ENCODE measurements at places on chromosomes 16 and 17.

GRCh38 chr17:44061446-44061845 lies 5.0 kb downstream of the LSM12 start:
- DNase-seq: no peak

DNA sequence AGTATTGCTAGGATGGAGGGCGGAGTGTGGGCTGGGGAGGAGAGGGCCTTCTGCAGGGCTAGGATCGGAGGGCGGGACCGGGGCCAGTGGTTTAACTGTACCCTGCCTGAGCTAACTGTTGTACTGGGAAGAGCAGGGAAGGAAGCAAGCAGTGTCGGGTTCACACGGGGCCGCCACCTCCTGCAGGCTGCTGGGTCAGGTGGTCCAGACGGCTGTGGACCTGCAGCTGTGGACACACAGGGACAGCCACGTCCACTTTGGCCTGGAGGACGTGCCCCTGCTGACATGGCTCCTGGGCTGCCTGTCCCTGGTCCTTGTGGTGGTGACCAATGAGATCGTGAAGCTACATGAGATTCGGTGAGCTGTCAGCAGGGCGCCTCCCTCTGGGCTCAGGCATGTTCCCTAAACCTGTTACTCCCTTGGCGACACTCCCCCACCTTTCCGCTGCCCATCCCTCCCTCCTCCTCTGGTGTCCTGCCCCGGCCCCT lies 16.6 kb downstream of the CASKIN2 start:
- DNase-seq: no peak

DNA sequence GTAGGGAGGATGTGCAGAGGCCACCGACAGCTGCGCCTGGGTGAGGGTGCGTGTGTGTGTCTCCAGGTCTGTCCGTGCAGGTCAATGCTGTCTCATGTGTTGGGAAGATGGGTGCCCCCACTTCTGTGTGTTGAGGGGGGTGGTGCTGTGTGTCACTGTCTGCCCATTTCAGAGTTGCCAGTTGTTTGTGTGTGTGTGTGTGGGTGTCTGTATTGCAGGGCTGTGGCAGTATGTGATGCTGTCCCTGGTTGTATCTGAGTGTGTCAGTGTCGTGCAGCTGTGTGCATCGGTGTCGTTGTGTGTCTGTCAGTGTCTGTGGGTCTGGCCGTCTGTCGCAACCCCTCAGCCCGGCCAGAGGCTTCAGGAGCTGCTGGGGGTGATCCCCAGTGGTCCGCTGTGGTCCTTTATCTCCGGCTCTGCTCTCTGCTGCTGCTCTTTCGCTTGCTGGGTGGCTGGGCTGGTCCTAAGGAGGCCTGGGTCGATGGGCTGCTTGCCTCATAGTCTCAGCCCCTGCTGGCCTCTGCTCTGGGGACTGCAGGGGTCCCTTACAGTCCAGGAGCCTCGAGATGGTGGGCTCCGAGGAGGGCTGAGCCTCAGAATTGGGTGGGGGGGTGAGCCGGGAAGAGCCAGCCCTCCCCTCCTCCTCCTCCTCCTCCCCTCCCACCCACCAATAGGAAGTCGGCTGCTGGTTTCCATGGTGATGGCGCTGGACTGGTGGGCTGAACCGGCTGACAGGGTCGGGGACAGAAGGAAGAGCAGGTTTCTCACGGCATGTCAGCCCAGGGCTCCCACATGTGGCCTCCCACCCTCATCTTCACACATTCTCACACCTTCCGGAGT lies at the start of gene TSPOAP1:
TSPOAP1 (minus strand) TSS at position 601 of the 840 bp plus-strand sequence. CDS start 875 bp downstream, outside the sequence.
- peak; percentile 88 for DNase-seq

- no peak for DNase-seq
Measured at GRCh38 chr17:79615446-79615845, 4.6 kb upstream of the RBFOX3 start.

DNA sequence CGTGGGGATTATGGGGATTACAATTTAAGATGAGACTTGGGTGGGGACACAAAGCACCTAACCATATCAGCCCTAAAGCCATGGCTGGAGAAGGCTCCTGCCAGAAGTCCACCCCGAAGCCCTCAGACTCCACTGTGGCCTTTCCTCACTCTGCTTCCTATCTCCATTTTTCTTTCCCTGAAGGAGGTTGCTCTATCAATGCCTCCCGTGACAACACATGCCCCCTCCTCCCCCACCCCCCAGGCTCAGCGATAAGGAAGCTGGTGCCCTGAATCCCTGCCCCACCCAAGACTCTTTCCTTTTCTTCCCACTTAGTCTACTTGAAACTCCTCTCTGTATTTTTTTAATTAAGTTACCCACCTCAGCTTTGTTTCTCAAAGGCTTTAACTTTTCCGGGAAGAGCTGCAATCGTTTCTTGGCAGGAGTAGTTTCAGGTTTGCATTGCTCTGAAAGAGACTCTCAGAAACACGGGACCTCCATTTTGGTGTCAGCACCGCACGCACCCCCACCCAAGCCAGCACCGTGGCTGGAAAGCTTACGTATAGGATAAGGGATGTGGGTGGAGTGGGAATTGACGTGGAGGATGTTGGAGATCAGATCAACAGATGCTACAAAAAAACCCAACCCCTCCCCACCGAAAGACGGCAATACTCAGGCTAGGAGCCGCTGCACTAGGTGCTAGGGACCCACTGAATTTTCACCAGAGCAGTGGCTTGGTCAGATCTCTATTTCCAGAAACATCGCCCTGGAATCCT lies 15.2 kb upstream of the CA4 start:
- no peak for DNase-seq

DNA sequence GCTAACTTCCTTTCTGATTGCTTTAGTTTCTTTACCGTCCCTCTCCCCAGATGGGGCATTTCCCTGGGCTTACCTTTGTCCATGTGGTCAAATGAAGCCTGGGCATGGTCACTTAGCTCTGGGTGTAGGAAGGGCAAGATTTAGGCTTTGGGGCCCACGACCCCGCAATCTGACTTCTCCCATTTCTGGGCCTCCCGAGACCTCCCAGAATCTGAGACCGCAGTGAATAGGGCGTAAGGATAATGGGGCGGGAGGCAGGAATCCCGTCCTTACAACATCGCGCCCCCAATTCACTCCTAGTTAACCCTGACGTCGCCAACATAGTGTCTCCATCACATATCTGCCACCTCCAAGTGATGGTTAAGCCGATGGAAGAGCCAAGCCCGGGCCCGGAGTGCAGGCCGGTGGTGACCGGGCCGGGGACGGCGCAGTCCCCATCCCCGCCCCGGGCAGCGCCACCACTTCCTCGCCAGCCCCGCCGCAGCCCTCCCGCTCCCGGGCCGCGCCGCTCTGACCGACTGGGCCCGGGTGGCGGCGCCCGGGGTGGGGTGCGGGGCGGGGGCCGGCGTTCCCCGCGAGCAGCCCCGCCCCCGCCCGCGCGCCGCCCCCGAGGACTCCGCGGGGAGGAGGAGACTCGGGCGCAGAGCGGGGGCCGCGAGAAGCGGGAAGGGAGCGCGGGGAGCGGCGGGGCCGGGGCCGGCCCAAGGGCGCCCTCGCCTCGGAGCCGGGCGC lies at the start of gene RHBDL3:
RHBDL3 (plus strand) TSS at position 641 of the 732 bp plus-strand sequence. CDS start 358 bp downstream, outside the sequence.
- DNase-seq: peak; percentile 50

- DNase-seq: no peak
Measured at GRCh38 chr17:38571833-38572668, 33.7 kb downstream of the SRCIN1 start.

GRCh38 chr17:32191306-32191705 lies 49.0 kb downstream of the RHOT1 start:
- no peak for DNase-seq

GRCh38 chr16:3825103-3825502 lies 55.4 kb downstream of the CREBBP start:
- no peak for DNase-seq

- DNase-seq: no peak
Measured at GRCh38 chr16:14500791-14501190, 129.3 kb downstream of the PARN start.

DNA sequence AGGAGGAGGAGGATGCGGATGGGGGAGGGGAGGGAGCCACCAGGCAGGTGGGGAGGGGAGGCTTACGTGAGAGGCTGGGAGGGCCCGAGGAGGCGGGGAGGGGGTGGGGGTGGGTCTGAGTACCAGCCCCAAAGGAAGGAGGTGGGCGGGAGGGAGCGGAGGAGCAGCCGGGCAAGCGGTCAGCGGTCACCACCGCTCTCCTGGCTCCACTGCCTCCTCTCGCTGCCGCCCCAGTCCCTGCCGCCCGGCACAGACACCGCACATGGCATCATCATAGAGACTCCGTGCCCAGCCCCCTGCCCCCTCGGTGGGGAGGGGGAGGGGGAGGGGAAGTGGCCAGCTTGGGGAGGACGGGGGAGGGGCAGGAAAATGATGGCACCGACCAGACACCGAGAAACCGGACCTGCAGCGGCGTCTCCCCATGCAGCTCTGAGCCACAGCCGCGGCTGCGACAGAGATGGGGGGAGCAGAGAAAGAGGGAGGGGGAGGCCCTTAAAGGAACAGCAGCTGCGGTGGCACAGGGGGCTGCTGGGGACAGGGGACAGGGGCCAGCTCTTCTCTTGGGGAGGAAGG lies at the start of gene TLCD3B:
TLCD3B (minus strand) TSS at position 431 of the 573 bp plus-strand sequence. CDS start 744 bp downstream, outside the sequence.
- DNase-seq: no peak

GRCh38 chr17:80166446-80166845 lies 3.4 kb upstream of the CARD14 start:
- no peak for DNase-seq

GRCh38 chr16:8941718-8942344 lies 21.9 kb downstream of the USP7 start:
- DNase-seq: no peak

DNA sequence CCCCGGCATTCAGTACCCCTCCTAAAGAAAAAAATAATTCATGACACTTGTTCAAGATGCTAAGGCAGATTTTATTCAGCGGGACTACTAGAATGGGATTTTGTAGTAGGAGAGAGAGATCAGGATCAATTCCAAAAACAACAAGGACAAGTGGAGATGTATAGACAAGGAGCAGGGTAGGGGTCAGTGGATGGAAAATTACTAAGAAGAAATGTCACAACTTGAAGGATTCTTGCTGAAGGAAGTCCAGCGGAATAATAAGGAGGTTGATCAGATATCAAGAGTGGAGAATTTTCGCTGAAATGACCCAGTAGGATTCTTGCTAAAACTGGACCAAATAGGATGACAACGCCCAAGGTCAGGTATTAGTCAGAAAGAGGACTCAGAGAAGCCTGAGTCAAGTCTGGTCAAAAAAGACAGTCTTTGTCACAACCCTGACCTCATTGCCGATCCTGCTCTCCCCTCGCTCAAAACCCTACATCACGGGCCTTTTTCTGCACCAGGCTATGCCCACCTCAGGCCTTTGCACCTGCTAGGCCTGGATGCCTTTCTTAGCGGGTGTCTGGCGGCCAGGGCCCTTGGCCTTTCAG lies 36.9 kb downstream of the MMD start:
- DNase-seq: no peak

DNA sequence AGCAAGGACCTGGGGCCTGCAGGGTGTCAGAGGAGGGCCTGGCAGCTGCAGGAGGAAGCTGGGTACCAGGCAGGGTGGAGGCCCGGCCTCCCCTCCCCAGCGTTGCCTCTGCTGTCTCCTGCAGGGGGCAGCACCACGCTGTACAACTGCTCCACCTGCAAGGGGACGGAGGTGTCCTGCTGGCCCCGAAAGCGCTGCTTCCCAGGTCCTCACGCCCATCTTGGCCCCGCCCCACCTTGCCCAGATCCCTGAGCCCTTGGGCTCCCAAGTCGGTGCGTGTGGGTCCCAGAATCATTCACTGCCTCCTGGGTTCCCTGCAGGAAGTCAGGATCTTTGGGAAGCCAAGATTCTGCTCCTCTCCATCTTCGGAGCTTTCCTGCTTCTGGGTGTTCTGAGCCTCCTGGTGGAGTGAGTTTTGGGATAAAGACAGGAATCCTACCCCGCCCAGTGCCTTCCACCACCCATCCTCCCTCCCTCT lies 1.2 kb downstream of the TMEM95 start:
- DNase-seq: peak; percentile 75

GRCh38 chr17:77364381-77364911 lies 223.7 kb downstream of the SEC14L1 start:
- DNase-seq: no peak

- DNase-seq: peak; percentile 38
Measured at GRCh38 chr16:252366-253337, 18.0 kb downstream of the FAM234A start.

DNA sequence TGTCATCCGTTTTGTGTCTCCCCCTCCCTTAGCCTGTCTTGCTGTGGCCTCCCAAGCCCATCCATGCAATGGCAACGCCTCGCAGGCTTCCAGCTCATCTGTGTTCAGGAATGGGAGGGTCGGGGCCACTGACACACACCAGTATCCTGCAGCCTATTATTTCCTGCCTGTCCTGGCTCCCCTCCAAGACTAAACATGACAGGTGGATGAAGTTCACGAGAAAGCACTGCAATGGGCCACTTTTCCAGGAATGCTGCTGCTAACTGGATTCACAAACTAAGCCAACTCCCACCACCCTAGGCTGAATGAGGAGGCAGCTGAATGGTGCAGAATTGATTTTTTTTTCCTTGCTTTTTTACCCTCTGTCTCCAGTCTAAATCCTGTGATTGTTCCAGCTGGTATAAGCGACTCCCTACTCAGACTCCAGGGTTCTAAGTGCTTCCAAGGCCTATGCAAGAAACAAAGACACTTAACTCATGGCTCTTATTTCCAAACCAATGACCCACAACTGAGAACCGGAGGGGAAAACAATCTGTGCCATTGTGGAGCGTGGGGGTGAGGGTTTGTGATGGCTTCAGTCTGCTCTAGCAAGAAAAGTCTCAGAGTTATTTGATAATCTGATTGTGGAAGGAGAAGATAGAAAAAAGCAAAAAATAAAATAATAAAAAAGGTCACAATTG lies 23.3 kb downstream of the TMEM100 start:
- no peak for DNase-seq

GRCh38 chr16:529012-529575 lies 1.6 kb downstream of the CAPN15 start:
- no peak for DNase-seq

DNA sequence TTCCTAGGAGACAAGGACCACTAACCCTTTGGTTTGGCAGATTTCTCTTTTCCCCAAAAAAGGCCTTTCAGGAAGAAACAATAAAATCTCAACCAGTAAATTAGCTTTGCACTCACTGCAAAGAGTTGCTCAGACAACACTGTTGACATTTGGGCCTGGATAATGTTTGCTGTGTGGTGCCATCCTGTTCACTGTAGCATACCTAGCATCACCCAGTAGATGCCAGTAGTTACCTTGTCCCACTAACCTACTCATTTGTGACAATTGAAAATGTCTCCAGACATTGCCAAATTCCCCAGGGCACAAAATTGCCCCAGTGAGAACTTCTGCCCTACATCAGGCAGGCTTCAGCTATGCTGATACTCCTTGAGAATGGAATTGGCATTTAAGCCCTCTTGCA lies 177.0 kb upstream of the ERCC4 start:
- no peak for DNase-seq

- DNase-seq: peak; percentile 74
Measured at GRCh38 chr17:28743243-28744103, at the start of gene TRAF4. Gene TRAF4, plus strand, starts transcription at chr17:28744011. Its CDS starts 102 bp downstream, at chr17:28744113.

DNA sequence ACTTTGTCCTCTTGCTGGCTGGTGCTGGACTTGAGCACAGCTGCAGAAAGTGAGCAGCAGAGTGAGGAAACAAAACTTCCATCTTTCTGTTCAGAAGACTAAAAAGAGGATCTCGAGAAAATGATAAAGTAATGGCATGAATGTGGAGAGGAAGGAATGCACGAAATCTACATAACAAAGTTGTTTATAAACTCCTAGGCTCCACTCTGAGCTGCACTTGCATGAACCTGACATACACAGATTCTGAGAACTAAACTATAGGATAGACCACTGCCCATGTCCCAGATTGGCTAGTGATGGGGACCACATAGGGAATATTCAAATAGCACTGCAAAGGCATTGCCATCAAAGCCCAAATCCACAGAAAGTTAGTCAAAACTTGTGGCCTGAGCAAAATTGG lies 121.1 kb upstream of the MON1B start:
- DNase-seq: no peak

- no peak for DNase-seq
Measured at GRCh38 chr16:84093879-84094270, 22.9 kb downstream of the MBTPS1 start.

Data from CD8-positive, alpha-beta memory T cell (primary cell).